ENCODE measurements at places on chromosomes 6 and 20.

GRCh38 chr6:52675372-52675771 is 4.5 kb downstream of the TMEM14A start:
- no peak for DNase-seq

GRCh38 chr20:36394340-36394965 is 88.3 kb downstream of the DLGAP4 start:
- DNase-seq = no peak

DNA sequence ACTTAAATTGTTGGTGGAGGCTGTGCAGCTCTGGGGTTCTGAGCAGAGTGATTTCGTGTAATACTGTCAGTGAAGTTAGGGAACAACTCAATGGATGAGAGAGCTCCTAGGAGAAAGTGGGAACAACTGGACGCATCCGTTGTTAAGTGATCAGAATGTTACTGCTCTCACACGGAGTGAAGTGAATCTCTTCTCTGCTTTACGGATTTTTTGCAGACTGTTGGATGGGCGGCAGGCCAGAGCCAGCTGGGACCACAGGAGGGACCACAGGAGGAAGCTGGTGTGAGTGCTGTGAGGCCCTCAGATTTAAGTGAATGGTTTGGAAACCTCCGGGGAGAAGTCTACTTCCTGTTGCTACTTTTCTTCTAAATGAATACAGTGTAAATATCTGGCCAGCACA is 23.7 kb upstream of the PPP1R14C start:
- no peak for DNase-seq

DNA sequence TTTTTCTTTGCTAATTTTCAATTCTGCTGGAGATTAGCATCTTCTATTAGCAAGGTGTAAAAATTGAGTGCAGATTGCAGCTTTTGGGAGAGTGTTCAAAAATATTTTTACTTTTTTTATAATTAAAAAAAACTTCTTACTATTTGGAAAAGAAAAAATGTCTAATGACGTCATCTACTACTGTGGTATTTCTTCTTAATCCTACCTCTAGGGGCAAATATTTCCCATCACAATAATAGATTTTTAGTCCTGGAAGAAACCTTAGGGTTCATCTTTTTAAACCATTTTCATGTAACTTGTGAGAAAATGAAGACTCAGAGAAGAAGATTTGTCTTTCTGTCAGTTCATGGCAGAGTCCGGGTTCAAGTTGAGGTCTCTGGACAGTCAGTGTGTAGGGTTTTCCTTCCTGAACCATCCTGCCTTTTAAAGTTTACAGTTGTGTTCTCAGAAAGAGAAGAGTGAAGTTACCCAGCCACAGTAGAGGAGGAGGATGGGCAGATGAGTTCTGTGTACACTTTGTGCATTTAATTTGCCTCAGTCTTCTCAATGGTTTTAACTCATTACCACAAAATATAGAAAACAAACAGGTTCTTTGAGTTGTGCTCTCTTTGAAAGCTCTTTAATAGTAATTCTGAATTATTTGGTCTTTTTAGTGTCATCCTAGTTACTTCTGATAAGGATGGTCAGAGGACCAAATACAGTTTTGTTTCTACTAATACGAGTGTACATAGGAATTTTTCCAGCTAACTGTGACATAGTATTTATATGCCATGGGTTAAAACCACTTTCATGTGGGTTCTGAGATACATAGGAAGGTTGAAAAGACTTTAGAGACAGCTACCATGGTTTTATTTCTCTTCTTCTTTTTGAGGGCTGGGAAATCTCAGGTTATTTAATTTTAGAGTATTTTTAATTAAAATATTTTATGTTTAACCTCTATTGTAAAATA is 184.7 kb downstream of the CDKAL1 start:
- DNase-seq = no peak

DNA sequence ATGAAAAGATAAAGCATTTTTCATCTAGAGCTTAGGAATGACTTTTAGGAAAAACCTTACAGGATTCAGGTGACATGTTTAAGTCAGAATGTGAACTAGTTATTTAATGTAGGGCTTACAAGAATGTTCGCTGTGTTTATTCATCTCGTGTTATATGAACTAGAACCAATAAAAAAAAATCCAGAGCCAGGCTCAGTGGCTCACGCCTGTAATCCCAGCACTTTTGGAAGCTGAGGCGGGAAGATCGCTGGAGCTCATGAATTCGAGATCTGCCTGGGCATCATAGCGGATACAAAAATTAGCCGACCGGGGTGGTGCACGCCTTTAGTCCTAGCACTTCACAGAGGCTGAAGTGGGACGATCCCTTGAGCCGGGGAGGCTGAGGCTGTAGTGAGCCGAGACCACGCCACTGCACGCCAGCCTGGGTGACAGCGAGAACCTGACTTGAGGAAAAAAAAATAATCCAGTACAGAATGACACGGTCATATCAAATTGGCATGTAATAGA is 46.3 kb downstream of the OR2B2 start:
- peak; percentile 91 for DNase-seq

GRCh38 chr6:76631622-76632021 is 559.2 kb upstream of the IMPG1 start:
- DNase-seq = peak; percentile 86

- no peak for DNase-seq
Measured at GRCh38 chr20:52888096-52888495, 84.1 kb upstream of the TSHZ2 start.

- no peak for DNase-seq
Measured at GRCh38 chr6:125818225-125818657, 27.5 kb downstream of the NCOA7 start.

Data from NCI-H82 (cell line).